ENCODE measurements at places on chromosomes 2 and 18.

DNA sequence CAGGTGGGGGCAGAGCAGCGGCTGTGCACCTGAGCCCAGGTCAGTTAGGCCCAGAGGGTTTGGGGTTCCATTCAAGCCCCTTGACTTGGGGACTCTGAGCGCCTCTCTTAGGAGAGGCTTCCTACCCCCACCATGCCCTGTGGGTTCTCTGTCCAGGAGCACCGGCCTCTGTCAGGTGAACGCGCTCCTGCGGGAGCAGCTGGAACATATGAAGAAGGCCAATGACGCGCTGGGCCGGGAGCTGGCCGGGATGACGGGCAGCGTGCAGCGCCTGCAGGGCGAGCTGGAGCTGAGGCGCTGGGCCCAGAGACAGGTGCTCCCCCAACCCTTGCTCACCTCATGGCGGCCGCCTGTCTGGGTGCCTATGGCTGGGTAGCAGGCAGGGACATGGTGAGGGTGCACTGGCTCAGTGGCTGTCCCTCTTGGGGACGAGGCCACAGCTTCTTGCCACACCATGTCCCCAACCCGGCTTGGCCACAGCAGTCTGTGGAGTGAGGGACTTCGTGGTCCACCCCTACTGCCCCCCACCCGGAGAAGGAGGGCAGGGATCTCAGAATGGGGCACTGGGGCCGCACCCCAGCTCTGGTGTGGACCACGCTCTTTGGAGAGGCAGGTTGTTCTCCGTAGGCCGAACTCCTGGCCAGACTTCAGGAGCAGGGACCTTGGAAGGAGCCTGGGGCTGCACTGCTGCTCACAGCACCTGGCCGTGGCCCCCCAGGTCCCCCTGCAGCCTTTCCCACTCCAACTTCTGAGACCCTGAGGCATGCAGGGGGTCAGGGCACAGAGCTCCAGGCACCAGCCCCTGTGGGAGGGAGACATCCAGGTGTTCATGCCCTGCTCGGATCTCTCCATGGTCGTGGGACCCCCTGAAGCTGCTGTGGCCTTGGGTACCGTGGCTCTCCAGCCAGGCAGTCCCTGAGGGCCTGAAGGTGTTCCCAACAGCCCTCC, 19.7 kb downstream of the CROCC2 start:
- no peak for DNase-seq

DNA sequence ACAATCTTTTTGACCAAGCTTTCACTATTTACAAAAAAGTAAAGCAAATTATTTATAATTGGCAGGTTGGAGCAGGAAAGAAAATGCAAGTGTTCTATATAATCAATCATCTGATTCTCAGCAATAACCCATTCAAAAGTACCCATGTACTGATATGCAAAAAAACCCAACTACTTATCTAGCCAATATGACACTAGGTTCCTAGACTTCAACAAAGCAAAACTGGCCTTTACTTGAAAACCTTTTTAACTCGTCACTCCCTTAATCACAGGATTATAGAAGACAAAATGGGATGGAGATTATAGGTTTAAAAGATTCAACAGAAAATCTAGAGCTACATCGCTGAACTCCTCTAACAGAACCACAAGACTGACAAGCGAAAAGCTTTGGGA, 3.6 kb downstream of the TLK1 start:
- DNase-seq: no peak

DNA sequence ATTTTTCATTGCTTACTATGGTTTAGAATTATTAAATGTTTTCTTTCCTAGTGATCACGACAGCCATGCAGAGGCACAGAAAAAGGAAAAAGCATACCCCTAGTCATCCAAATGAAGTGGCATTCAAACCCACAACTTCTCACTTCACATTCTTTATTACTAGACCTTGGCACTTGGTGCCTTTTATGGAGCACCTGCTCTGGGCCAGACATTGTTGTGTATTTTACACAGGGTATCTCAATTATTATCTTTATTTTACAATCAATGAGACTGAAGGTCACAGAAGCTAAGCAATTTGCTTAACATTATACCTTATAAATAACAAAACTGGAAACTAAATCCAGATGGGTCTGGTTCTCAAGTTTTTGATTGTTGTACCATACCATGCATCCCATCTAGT, 235.3 kb downstream of the LRATD1 start:
- no peak for DNase-seq

GRCh38 chr18:66668706-66669105, 64.8 kb upstream of the CDH19 start:
- DNase-seq: no peak

All from NT2/D1 (cell line).